Muscle of arm (tissue), 14 donors: ENCODE measurements at places on chromosomes 12 and 14. TPM values are rescaled to one million over a fixed set of nuclear protein-coding genes. Genes with fewer than 3 reads are reported as not detected.

- DNase-seq = no peak
These were observed 84.0 kb downstream of the PPP2R5C start for GRCh38 chr14:101845496-101845895.

BIN2 gene
- polyA plus RNA-seq = 2.3 TPM

- no peak for DNase-seq
These were observed 211.6 kb upstream of the IGF1 start for GRCh38 chr12:102691773-102692555.

DNA sequence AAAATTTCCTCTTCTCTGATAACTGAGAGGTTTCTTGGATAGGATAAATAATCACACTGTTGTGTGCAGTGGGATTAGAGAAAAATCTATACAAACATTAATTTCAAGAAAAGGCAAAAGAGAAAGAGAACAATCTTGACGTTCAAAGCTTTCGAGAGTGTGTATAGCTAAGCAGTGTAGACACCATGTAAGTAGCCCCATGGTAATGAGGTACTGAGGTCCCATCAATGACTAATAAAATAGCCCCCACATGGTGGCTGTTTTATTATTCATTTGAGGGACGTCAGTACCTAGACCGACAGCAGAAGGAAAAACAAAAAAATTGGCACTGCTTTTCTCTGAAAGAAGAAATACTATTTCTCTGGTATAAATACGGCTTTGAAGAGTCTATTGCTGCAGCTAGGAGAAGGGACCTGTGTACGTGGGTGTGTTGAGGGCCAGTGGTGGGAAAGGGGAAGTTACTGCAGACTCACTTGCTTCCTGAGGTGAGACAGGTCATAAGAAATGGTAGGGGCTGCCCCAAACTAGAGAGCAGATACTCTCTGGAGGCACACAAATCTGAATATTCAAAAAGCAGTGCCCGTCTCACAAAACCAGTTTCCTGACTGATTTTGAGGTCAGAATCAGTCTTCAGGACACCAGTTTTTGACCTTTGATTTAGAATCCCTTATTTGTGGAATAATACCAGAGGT is 339.8 kb downstream of the EMP1 start:
- DNase-seq = no peak

GRCh38 chr12:123141615-123142517 is 9.0 kb downstream of the PITPNM2 start:
- DNase-seq = no peak

- no peak for DNase-seq
These were observed 45.0 kb downstream of the TRAFD1 start for GRCh38 chr12:112170376-112170775.

DNA sequence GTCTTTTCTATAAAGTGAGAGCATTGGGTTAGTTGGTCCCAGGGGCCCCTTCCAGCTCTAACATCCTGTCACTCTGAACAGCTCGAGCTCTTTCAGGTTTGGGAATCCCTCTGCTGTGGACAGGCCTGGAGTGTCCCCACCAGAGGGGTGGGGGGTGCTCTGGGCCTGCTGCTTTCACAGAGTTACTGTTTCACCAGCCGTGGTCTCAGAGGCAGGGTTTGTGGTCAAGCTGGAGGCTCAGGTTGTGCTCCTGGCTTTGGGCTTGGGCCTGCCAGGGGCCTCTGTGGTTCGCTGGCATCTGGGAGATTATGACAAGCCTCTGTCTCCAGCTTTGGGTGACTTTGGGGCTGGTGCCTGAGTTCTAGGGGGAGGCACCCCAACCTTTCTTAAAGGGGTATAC is 59.6 kb downstream of the FBXL14 start:
- no peak for DNase-seq

NRL gene
- 0.98 TPM for polyA plus RNA-seq

DNA sequence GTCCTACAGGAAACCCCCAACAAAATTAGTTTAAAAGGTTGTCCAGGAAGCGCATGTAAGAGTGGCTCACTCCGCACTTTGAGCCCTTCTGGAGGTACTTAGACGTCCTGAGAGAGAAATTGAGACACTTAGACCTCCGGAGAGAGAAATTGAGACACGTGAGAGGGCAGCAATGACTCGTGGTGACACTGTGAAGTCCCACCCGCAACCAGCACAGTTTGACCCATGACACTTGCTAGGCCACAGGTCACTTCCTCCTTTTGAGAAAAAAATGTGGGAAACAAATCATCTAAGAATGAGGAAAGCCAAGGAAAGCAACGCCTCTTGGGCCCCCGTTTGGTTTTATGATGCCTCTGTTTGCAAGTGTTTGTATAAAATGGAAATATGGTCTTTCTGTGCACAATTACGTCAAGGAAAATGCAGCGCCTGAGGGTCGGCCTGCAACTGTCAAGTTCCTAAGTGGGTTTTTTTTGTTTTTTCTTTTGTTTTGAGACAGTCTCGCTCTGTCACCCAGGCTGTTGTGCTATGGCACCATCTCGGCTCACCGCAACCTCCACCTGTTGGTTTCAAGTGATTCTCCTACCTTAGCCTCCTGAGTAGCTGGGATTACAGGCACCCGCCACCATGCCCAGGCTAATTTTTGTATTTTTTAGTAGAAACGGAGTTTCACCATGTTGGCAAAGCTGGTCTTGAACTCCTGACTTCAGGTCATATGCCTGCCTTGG is 13.6 kb upstream of the CDCA4 start:
- no peak for DNase-seq

FAM186B gene
- polyA plus RNA-seq = 0.50 TPM

GRCh38 chr14:93319958-93320357 is 12.9 kb downstream of the BTBD7 start:
- DNase-seq = no peak

DNA sequence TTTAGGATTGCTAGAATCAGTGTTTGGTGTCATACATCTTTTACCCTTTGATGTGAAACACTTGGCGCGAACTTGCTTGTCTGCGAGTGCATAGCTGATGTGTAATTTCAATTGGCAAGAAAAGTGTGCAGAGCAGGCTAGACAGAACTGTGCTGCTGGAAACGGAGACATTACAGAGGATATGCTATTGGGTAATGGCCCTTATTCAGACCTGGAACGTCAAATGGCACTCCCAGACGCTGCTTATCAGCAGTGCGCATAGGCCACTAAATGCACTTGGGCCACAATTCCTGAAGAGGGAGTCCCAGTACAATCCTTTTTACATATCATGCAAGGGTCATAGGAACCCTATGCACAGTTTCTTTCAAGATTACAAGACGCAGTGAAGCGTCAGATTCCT is 15.7 kb upstream of the SLC10A1 start:
- no peak for DNase-seq

SRGAP1 gene
- polyA plus RNA-seq = 7.1 TPM

KRT82 gene
- not detected for polyA plus RNA-seq

FAM222A gene
- 5.0 TPM for polyA plus RNA-seq

- DNase-seq = no peak
These were observed 181.5 kb upstream of the ATP2B1 start for GRCh38 chr12:89890161-89890560.

- no peak for DNase-seq
These were observed 44.0 kb downstream of the EID3 start for GRCh38 chr12:104347374-104348075.

RNFT2 gene
- polyA plus RNA-seq = 2.0 TPM

PRB2 gene
- not detected for polyA plus RNA-seq

DNA sequence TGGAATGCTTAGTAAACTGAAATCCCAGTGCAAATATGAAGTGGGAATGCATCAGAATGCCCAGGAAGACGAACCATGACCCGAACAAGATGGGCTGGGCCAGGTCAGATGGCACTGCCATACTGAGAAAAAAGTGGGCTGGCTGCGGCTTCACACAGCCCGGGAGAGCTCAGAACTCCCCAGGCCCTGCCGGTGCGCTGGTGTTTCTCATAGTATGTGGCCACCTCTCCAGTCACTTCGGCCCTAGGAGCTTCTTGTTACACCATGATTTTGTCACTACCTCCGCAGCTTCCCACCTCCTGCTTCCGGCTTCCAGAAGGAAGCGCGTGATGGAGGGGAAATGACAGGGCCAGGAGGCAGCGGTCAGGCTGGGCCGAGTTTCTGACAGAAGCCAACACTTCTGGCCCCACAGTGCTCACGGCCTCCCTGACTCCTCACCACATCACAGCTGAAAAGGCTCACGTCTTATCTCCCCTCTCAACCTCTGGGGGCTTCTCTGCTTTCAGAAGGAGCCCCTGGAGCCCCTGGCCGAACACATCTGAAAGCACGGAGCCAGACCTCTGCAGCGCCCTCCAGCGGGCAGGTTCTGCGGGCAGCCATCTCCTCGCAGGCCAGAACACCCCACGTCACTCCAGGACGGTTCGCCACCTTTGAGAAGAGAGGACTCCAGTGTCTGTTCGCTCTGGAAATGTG is 30.7 kb downstream of the DAD1 start:
- no peak for DNase-seq

- DNase-seq = no peak
These were observed 5.5 kb upstream of the KLHL33 start for GRCh38 chr14:20441461-20441860.

KLRC4 gene
- polyA plus RNA-seq = not detected

GRCh38 chr12:69998922-69999321 is 173.9 kb downstream of the MYRFL start:
- no peak for DNase-seq

DNA sequence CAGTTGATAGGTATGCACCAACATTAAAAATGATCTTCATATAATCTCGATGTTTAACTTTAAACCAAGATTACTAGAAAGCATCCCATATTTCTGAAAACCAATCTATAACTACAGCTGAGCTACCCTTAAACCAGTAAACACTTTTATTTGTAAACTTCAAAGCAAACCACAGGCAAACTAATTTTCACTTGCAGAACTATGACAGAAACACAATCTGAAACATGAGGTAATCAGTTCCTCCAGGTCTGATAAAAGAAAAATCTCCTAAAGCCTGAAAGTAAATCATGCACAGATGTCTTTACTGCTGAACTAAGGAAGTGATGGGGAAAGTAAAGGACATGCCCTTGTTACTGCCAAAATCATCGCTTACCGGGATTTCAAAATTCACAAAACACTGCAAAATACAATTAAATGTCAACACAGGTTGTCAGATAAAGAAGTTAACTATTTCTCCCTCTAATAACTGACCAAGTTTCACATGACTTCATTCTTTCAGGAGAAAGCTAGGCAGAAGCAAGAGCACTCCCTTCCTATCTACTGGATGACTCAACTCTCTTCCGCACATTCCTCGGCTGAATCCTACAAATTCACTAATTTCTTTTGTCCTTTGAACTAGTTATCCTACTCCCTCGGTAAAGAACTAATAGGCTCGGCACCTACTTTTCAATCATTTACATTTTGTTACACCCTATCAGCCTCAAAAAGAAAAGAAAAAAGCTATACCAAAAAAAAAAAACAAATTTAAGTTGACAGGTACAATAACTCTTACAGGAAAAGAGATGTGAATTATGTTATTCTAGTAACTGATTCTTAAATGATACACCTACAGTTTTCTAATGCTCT is 1.4 kb downstream of the EEA1 start:
- DNase-seq = peak; percentile 31

GRCh38 chr14:95523051-95523814 is 6.8 kb upstream of the SYNE3 start:
- DNase-seq = no peak

- no peak for DNase-seq
These were observed 103.2 kb upstream of the DIO3 start for GRCh38 chr14:101457936-101458740.

BDKRB2 gene
- polyA plus RNA-seq = 3.7 TPM

GRCh38 chr12:14187002-14187401 is 178.5 kb upstream of the ATF7IP start:
- DNase-seq = no peak

DNA sequence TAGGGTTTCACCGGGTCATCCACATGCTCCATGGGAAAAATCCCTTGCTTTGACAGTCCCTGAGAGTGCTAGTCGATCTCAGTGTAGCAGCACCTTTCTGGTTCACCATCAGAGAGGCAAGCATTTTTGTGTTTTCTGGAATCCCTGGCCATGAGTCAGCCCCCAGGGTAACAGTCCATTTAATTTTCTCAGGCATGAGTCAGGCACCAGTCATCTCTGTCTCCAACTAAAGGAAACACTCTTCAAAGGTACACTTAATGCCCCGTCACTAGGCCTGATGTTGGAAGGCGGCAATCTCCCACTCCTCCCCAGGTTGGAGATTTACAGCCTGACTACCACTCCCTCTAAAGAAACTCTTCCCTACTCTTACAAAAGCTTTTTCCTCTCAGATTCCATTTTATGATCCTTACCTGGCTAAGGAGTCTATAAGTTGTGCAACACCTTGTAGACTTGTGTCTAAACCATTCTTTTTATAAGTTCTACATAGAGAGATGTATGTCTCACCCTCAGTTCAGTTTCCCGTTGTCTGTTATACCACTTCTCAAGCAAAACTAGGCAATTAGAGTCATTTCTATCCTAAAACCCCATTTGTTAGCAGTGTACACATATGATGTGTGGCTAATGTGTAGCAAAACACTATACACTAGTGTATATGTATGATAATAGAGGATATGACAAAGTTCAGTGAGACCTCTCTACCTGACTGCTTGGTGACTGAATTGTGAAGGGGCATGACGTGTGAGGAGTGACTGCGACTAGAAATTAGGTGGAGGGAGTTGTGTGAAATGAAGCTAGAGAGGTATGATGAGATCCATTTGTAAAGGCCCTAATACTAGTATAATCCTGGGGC is 24.6 kb downstream of the TMEM19 start:
- DNase-seq = no peak

DNA sequence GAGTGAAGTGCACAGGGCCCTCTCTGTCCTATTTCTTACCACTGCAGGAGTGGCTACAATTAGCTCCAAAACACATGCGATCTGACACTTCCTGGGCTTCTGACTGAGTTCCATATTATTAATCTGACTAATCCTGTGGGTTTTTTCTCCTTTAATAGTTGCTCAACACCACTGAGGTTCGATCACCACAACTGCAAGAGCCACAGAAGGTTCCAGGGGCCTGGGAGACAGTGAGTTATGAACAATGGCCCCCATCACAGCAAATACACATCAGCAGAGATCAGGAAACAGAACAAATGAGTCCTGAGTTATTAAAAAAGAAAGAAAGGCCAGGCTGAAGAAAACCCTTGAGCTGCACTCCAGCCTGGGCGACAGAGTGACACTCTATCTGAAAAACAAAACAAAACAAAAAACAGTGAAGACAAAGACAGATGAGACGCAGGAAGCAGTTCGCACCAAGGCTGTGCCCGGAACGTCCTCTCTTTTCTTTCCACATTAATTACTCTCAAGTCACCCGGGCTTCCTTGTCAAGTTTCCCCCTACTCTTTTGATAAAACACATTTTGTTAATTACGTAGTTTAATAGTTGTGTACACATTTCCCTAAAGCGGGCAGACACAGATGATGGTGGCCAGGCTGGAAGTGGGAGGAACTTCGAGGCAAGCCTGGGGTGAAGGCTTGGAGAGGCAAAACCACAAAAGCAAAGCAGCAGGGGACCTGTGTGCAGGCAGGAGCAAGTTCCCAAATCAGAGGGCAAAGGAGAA is 42.7 kb downstream of the CDC42BPB start:
- DNase-seq = no peak

GRCh38 chr14:59918824-59919569 is 947 bp upstream of the LRRC9 start:
- DNase-seq = peak; percentile 19
